ENCODE measurements at places on chromosomes 5 and 9.

- no peak for DNase-seq
Observed at GRCh38 chr5:158769079-158769478, 330.6 kb downstream of the EBF1 start.

- DNase-seq: no peak
Observed at GRCh38 chr9:89187541-89187940, 8.9 kb upstream of the SHC3 start.

- no peak for DNase-seq
Observed at GRCh38 chr5:112154940-112155686, 264.0 kb downstream of the EPB41L4A start.

- no peak for DNase-seq
Observed at GRCh38 chr9:38277601-38278200, 114.8 kb upstream of the ALDH1B1 start.

DNA sequence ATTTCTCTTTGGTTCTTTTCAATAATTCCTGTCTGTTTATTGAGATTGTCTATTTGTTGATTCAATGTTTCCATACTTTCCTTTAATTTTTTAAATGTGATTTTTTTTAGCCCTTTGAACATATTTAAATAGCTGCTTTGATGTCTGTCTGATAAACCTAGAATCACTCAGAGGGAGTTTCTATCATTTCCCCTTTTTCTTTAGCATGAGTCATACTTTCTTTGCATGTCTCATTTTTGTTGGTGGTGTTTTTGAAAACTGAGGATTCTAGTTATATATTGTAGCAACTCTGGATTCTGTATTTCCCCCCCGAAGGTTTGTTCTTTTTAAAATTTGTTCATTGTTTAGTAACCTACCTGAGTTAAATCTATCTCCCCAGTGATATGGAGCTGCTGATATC, 24.2 kb upstream of the ZNF618 start:
- no peak for DNase-seq

Data from effector CD8-positive, alpha-beta T cell (primary cell).